Muscle of leg (tissue), 16 donors: ENCODE measurements at places on chromosomes 2 and 18. TPM values are rescaled to one million over a fixed set of nuclear protein-coding genes. Genes with fewer than 3 reads are reported as not detected.

The LIPG gene
- 5.3 TPM for polyA plus RNA-seq

DNA sequence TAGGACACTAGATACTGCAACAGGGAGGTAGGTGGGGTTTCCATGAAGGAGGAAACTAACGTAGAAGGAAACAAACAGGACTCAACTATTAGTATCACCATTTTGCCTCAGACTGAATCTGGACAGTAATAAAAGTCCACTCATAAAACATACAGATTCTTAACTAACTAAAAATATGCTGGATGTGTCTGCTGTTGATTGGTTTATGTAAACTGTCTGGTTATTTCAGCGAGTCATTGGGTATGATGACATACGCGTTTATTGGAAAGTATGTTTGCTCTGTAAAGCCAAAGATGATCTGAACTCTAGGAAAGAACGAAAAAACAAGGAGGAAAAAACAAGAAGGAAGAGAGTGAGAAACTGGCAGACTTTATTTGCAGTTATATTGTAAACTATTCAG lies 1816.1 kb upstream of the LRRTM1 start:
- no peak overlapping the region for H3K4me3 ChIP-seq
- no peak for DNase-seq
- no peak overlapping the region for H3K27ac ChIP-seq
- H3K36me3 ChIP-seq: no peaks in the 10 kb centered on the region
- H3K27me3 ChIP-seq: no peaks in the 10 kb centered on the region
- no peaks in the 10 kb centered on the region for H3K4me1 ChIP-seq

DNA sequence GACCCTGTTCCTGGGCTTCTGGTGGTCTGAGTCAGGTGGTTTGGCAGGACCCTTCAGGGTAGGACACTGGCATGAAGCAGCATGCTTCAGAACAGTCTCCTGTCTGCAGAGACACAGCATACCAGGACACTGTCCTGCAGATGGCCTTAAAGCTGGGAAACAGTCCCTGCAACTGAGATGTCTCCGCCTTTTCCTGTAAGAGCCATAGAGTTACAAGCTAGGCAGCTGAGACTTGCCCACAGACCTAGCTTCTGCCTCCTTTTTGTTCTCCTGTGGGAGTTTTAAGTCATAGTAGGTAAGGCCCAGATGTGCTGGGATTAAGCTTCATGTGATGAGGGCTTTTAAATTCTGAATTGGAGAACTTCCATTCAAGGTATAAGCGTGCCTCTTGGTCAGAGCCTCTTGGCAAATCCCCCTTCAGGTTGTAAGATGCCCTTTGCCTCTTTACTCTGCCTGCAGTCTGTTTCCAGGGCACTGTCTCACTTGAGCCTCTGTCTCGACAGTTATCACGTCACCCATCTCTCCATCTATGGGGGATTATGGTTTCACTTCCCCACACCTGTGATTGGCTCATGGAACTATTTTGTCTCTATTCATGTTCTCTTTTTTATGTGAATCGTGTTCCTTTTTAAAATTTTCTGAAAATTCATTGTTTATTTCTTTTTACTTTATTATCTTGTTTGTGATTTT lies 51.8 kb downstream of the COA5 start:
- H3K4me1 ChIP-seq: no peaks in the 10 kb centered on the region
- H3K27ac ChIP-seq: no peak overlapping the region
- H3K36me3 ChIP-seq: peaks cover 47% of the 10 kb centered on the region

The TUBA3E gene
- polyA plus RNA-seq: 0.19 TPM

GRCh38 chr2:179432751-179433150 lies 168.1 kb upstream of the SESTD1 start:
- peaks cover 7% of the 10 kb centered on the region for H3K4me1 ChIP-seq
- no peak for DNase-seq
- no peak overlapping the region for H3K27ac ChIP-seq
- no peaks in the 10 kb centered on the region for H3K27me3 ChIP-seq

The SLC14A1 gene
- polyA plus RNA-seq: 1.3 TPM

The ABCB11 gene
- 0.27 TPM for polyA plus RNA-seq

- DNase-seq: no peak
- H3K4me1 ChIP-seq: peaks cover 3% of the 10 kb centered on the region
- H3K4me3 ChIP-seq: no peak overlapping the region
- no peak overlapping the region for H3K27ac ChIP-seq
- H3K36me3 ChIP-seq: no peaks in the 10 kb centered on the region
These were observed 392.5 kb upstream of the KLHL29 start for GRCh38 chr2:22992441-22992840.

- H3K27ac ChIP-seq: no peak overlapping the region
- DNase-seq: no peak
- peaks cover 53% of the 10 kb centered on the region for H3K36me3 ChIP-seq
- H3K27me3 ChIP-seq: no peaks in the 10 kb centered on the region
These were observed 35.0 kb downstream of the SMARCAL1 start for GRCh38 chr2:216447293-216447692.

GRCh38 chr2:197877038-197877437 lies 72.6 kb downstream of the PLCL1 start:
- H3K27ac ChIP-seq: no peak overlapping the region
- peaks cover 7% of the 10 kb centered on the region for H3K4me1 ChIP-seq
- DNase-seq: no peak
- no peaks in the 10 kb centered on the region for H3K36me3 ChIP-seq
- no peak overlapping the region for H3K4me3 ChIP-seq
- H3K27me3 ChIP-seq: no peaks in the 10 kb centered on the region

- no peak for DNase-seq
- H3K27me3 ChIP-seq: peaks cover 7% of the 10 kb centered on the region
- no peak overlapping the region for H3K27ac ChIP-seq
- peaks cover 5% of the 10 kb centered on the region for H3K4me1 ChIP-seq
- H3K4me3 ChIP-seq: no peak overlapping the region
These were observed 18.0 kb upstream of the YWHAQ start for GRCh38 chr2:9648821-9649220.

DNA sequence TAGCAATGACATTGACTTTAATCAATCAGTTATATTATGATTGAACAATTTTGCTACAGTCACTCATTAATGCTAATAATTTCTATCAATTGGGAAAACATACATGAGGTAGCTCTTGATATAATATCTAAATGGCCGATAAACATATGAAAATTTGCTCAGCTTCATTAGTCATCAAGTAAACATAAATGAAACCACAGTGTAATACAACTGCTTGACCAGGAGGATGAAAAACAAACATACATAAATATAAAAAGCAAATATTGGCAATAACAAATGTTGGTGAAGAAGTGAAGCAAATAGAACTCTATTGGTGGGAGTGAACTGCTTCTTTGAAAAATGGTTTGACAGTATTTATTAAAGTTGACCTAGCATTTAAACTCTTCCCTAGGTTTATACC lies 130.9 kb downstream of the ASXL3 start:
- no peaks in the 10 kb centered on the region for H3K27me3 ChIP-seq
- DNase-seq: no peak
- no peaks in the 10 kb centered on the region for H3K36me3 ChIP-seq
- no peak overlapping the region for H3K4me3 ChIP-seq
- H3K27ac ChIP-seq: no peak overlapping the region

The RMC1 gene
- polyA plus RNA-seq: 11.4 TPM

The RFX8 gene
- polyA plus RNA-seq: 2.6 TPM

GRCh38 chr2:32835148-32835547 lies 111.6 kb upstream of the LTBP1 start:
- H3K4me3 ChIP-seq: no peak overlapping the region
- no peaks in the 10 kb centered on the region for H3K36me3 ChIP-seq
- DNase-seq: no peak
- H3K4me1 ChIP-seq: peaks cover 7% of the 10 kb centered on the region
- no peak overlapping the region for H3K27ac ChIP-seq
- H3K27me3 ChIP-seq: no peaks in the 10 kb centered on the region

GRCh38 chr2:39375917-39376316 lies 61.2 kb downstream of the MAP4K3 start:
- peaks cover 7% of the 10 kb centered on the region for H3K36me3 ChIP-seq
- no peaks in the 10 kb centered on the region for H3K4me1 ChIP-seq
- DNase-seq: no peak
- no peak overlapping the region for H3K27ac ChIP-seq
- no peaks in the 10 kb centered on the region for H3K27me3 ChIP-seq

The INHA gene
- polyA plus RNA-seq: 0.78 TPM

The ABHD1 gene
- polyA plus RNA-seq: 0.23 TPM

The PDE11A gene
- 0.73 TPM for polyA plus RNA-seq

DNA sequence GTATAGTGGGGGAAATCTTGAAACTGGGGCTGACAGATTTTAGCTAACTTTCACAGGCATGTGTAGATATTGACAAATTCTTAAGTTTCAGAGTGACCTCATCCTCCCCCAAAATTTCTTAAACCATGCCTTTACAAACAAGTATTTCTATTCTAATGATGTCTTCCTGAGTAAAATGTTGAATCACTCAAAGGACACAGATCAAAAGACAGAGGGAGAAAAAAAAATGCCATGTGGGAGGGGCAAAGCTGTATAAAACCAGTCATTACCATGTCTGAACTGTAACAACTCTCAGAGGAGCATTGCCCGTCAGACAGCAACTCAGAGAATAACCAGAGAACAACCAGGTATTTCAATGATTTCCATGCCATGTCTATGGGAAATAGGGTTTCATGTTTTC lies at the start of gene SERPINB2:
Gene SERPINB2, plus strand, starts transcription at position 282 of the 400 bp plus-strand sequence. CDS start 3,740 bp downstream, outside the sequence.
- no peaks in the 10 kb centered on the region for H3K27me3 ChIP-seq
- H3K4me1 ChIP-seq: no peaks in the 10 kb centered on the region
- no peak within 1 kb of the TSS for H3K4me3 ChIP-seq

GRCh38 chr2:144324446-144325045 lies 195.4 kb downstream of the ZEB2 start:
- no peak overlapping the region for H3K4me3 ChIP-seq
- no peak overlapping the region for H3K27ac ChIP-seq
- H3K27me3 ChIP-seq: no peaks in the 10 kb centered on the region
- H3K36me3 ChIP-seq: peaks cover 2% of the 10 kb centered on the region
- peaks cover 7% of the 10 kb centered on the region for H3K4me1 ChIP-seq

The MAP3K19 gene
- not detected for polyA plus RNA-seq

The LYPD6B gene
- polyA plus RNA-seq: not detected

GRCh38 chr2:24021122-24021998 lies 11.5 kb downstream of the MFSD2B start:
- no peaks in the 10 kb centered on the region for H3K27me3 ChIP-seq
- H3K4me1 ChIP-seq: no peaks in the 10 kb centered on the region
- peaks cover 30% of the 10 kb centered on the region for H3K36me3 ChIP-seq
- DNase-seq: no peak
- no peak overlapping the region for H3K4me3 ChIP-seq

DNA sequence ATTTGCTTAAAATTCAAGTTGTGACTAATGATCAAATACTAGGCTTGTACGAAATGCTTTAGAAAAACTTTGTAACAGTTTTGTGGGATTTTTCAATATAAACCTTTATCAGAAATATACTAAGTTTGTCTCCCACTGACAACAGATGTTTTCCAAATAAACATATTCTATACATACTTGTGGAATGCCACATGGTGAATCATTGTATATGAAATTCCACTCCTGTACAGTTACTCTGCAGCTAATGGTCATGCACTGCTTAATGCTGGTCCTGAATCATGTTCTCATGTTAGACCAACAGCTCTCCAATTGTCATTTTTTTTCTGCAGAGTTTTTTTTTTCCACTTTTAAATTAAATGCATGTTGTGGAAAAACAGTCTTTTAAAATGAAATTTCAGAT lies 90.1 kb downstream of the DPP4 start:
- no peak for DNase-seq
- H3K27ac ChIP-seq: no peak overlapping the region
- no peak overlapping the region for H3K4me3 ChIP-seq
- H3K36me3 ChIP-seq: no peaks in the 10 kb centered on the region

DNA sequence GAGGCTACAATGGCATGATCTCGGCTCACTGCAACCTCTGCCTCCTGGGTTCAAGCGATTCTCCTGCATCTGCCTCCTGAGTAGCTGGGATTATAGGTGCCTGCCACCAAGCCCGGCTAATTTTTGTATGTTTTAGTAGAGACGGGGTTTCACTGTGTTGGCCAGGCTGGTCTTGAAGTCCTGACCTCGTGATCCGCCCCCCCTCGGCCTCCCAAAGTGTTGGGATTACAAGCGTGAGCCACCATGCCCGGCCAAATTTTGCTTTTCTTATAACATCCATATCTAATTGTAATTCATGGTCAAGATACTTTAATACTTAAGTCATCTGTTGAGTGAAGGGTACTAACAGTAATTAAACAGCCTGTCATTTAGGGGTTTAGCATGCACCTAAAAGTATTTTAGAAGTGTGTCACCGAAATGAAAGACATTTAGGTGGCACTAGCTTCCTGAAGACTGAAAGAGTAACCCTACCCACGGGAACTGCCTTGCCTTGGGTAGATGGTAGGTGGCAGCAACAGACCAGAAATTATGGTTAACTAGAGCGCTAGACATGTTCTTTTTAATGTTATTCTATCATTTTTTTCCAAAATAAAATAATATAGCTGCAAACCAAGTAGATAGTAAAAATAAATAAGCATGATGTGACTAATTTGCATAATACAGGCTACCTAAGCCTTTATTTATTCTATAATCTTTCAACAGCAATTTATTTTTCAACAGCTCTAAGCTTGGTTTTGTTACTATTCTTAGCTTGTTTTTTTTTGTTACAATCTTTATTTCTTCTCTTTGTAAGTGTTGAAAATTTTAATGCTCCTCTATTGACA lies 8.6 kb upstream of the ACYP2 start:
- H3K27ac ChIP-seq: no peak overlapping the region
- H3K36me3 ChIP-seq: no peaks in the 10 kb centered on the region
- peaks cover 2% of the 10 kb centered on the region for H3K4me1 ChIP-seq
- peak; percentile 51 for DNase-seq
- H3K27me3 ChIP-seq: no peaks in the 10 kb centered on the region

- no peaks in the 10 kb centered on the region for H3K36me3 ChIP-seq
- no peaks in the 10 kb centered on the region for H3K4me1 ChIP-seq
- H3K27me3 ChIP-seq: no peaks in the 10 kb centered on the region
- H3K27ac ChIP-seq: peak overlapping the region; percentile 7
- H3K4me3 ChIP-seq: no peak overlapping the region
These were observed 134.7 kb downstream of the LDLRAD4 start for GRCh38 chr18:13353084-13353823.

- H3K36me3 ChIP-seq: no peaks in the 10 kb centered on the region
- no peaks in the 10 kb centered on the region for H3K4me1 ChIP-seq
- H3K4me3 ChIP-seq: no peak overlapping the region
- no peaks in the 10 kb centered on the region for H3K27me3 ChIP-seq
- no peak overlapping the region for H3K27ac ChIP-seq
- no peak for DNase-seq
These were observed 444.1 kb upstream of the RAB12 start for GRCh38 chr18:8165095-8165494.

DNA sequence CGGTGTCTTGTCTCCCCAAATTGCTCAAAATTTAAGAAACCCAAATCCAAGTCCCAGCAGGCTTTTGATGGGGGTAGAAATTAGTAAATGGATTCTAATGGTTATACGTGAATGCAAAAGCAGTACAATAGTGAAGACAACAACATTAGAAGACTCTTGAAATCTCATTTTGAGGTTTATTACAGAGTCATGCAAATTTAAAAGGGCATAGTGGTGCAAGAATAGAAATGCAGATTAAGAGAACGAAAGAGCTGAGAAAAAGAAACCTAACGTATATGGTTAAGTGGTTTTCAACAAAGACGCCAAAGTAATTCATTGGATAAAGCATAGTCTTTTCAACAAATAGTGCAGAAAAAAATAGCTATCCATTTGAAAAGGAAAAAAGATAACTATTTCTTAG lies 33.2 kb upstream of the CXXC1 start:
- H3K27me3 ChIP-seq: peaks cover 2% of the 10 kb centered on the region
- no peaks in the 10 kb centered on the region for H3K4me1 ChIP-seq

The GALNT5 gene
- 2.7 TPM for polyA plus RNA-seq
